ENCODE measurements at places on chromosomes 6 and 20. TPM values are rescaled to one million over a fixed set of nuclear protein-coding genes. Genes with fewer than 3 reads are reported as not detected.
A peak's percentile ranks its signal among the peaks of the same experiment; 100 is the strongest.

DNA sequence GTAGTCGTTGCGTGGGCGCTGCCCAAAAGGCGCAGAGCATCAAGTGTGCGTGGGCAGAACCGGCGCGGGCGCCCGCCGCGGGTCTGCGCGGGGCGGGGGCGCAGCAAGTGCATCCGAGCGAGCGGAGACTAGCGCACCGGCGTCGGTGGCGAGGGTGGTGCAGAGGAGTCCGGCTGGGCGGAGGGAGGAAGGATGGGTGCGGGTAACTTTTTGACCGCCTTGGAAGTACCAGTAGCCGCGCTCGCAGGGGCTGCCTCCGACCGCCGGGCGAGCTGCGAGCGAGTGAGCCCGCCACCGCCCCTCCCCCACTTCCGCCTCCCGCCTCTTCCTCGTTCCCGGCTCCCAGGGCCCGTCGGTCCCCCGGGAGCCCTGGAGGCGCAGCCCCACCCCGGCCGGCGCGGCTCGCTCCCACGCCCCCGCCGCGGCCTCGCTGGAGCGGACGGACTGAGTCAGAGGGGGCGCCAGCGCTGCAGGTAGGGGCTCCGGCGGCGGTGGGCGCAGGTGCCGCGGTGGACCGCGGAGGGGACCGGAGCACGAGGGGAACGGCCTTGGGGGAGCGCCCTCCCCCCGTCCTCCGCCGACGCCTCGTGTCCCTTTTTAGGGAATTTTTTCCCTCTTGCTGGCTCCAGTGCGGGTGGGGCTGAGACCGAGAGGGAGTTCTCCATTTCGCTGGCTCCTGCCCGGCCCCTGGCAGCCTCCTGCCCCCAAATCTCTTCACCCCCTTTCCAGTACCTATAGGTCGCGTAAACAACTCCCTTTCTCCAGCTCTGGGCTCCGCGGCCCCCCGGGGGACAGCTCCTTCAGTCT lies 1.6 kb upstream of the DBNDD2 start:
- DNase-seq = peak; percentile 60

DNA sequence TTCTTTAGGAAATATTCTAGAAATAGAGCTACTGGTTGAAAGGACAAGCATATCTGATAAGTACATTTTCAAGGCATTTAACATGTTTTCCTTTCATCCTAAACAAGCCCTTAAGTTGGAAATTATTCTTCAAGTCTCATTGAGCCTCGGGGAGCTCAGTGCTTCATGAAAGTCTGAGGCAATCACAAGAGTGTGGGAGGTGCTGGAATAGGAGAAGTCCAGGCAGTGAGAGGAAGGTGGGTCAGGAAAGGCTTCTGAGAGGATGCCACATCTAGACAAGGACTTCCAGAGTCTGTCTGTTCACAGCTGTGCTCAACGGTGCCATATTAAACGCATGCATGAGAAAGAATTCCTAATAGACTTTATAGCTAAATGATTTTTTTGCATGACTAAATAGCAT lies 69.8 kb downstream of the CD83 start:
- DNase-seq = no peak

BFSP1 gene
- total RNA-seq = not detected

- no peak for DNase-seq
Observed at GRCh38 chr20:51386586-51386985, 155.9 kb downstream of the NFATC2 start.

SYCP2L gene
- 0.67 TPM for total RNA-seq

HDDC2 gene
- total RNA-seq = 56.9 TPM

WFDC10B gene
- not detected for total RNA-seq

- DNase-seq = no peak
Observed at GRCh38 chr20:57000441-57000968, 265.9 kb downstream of the BMP7 start.

ULBP2 gene
- total RNA-seq = not detected

DNA sequence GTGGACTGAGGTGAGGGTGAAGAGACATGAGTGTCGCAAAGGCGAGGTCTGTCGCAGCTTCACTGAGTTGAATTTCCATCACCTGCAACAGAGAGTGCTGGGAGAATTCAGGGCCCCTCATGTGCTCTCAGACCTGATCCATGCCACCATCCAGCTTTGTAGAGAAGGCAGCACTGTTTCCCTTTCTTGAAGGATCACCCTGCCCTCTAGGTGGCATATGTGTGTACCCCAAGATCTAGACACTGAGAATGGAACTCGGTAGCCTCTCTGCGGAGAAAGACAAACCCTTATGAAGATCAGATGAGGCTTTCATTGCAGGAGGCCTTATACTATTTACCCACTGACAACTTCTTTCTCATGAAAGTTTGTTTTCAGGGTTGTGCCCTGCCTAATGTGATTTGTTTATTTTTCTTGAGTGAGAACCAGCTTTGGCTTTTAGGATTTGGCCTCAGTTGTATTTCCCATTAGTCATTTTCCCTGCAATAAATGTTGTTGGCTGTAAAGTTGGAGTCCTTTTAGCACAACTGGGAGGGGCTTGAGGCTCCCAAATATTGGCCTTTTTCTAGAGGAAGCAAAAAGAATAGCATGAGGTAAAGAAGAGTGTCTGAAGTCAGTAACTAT lies 811.3 kb downstream of the DHX35 start:
- no peak for DNase-seq

DNA sequence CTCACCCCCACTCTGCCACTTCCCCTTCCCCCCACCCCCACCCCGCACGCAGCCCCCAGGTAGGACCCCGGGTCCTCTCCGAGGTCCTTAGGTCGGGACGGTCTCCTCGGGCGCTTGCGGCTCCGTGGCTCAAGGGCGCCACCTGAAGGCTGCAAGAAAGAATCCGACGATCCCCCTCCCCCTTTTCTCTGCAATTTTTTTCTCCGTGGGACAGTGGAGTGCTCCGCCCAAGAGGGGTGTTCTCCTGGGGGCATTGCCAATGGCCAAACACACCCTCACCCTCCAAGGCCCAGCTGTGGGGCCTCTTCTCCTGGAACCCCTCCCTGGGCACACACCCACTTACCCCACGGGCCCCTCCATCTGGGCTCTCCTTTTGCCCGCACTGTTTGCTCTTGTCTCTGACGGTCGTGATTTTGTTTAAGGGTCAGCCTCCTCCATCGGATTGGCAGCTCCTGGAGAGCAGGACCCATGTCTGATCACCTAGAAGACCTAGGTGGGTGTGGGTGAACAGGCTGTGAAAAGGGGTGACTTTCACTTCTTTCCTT lies 1.1 kb upstream of the TMEM74B start:
- DNase-seq = peak; percentile 81

C4B gene
- total RNA-seq = 24.2 TPM

GRCh38 chr6:28808383-28808782 lies 115.4 kb downstream of the TRIM27 start:
- DNase-seq = no peak

GRCh38 chr6:82951389-82951788 lies 114.3 kb downstream of the UBE3D start:
- DNase-seq = no peak

DNA sequence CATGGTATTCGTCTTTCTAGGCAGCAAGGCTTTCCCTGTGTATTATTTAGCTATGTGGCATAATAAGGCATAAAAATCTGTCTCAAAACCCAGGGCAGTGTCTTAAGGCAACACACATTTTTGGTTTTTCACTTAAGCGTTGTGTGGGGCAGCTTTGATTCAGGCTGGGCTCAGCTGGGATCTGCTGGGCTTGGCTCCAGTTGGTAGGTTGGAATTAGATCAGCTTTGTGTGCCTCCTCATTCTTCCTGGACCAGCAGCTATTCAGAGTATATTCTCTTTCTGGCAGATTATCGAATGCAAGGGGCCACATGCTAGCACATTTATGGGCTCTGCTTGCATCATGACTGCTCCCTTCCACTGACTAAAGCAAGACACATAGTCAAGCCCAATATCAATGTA lies 487.9 kb downstream of the RFPL4B start:
- DNase-seq = no peak

DNA sequence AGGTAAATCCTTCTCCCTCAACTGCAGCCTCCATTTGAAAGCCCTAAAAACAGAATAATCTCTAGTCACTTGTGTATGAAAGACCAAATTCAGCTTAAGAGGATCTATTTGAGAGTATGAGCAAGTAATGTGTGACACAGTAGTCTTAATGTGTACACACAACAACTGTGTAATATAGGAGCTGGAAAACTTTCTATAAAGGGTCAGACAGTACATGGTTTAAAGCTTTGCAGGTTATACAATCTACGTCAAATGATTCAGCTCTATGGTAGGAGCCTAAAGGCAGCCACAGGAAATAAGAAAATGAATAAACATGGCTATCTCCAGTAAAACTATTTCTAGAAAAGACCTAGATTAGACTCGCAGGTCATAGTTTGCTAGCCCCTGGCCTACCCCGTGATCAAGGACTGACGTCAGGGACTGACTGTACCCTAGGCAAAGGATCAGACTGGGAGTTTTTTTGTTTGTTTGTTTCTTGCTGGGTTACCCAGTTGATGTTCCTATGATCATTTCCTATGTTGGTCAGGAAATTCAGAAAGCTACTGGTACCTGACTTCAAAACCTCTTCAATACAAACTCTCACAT lies 39.7 kb downstream of the BTBD9 start:
- no peak for DNase-seq

DNA sequence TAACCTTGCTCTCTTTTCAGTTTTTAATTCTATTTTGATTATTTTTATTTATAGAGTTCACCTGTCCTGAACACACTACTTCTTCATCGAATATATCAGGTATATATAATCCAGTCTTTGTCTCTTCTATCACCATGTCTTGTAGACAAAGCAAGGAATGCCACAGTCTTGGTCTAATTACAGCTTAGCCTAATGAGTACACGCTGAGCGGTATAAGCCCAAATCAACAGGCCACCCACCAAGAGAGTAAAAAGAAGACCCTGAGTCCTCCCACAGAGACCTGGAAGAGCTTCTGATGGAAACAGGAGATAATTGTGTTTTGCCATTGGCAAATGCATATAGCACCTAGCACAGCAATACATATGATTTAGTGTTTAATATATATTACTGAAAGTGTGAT lies 68.7 kb upstream of the TCF21 start:
- no peak for DNase-seq

IPCEF1 gene
- total RNA-seq = 6.8 TPM

GRCh38 chr6:106103728-106104109 lies 17.6 kb downstream of the PRDM1 start:
- peak; percentile 81 for DNase-seq

GRCh38 chr6:111926731-111927302 lies 53.6 kb upstream of the FYN start:
- DNase-seq = no peak

- no peak for DNase-seq
Observed at GRCh38 chr6:48429610-48430009, 318.6 kb upstream of the PTCHD4 start.

NECAB3 gene
- total RNA-seq = 104 TPM

SOX4 gene
- 12.1 TPM for total RNA-seq

FRMD1 gene
- 1.7 TPM for total RNA-seq

- no peak for DNase-seq
Observed at GRCh38 chr6:1474205-1474604, 84.8 kb downstream of the FOXF2 start.

RIN2 gene
- 177 TPM for total RNA-seq

GRCh38 chr6:159790956-159791598 lies 810 bp downstream of the MRPL18 start:
- DNase-seq = no peak

CRYBG1 gene
- total RNA-seq = 59.4 TPM

DNA sequence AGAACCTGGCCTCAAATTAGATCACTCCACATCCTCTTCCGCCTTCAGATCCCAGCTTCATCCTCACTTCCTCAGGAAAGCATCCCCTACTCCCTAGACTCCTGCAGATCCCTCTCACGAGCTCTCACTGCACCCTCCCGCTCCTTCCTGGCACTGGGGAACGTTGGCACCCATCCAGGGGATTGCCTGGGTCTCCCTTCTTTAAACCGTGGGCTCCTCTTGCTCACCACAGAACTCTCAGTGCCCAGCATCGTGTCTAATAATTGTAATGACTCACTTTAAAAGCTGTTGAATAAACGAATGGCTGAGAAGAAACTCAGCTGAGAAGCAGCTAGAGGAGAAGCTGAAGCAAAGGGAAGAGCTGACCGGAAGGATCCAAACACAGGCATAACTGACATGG lies 20.4 kb downstream of the ZC3H12D start:
- no peak for DNase-seq

Data from Peyer's patch (tissue), 4 donors.